ENCODE measurements at places on chromosomes 16 and 17.
A peak's percentile ranks its signal among the peaks of the same experiment; 100 is the strongest.

- DNase-seq = no peak
Measured at GRCh38 chr17:30920683-30921543, 832 bp upstream of the ADAP2 start.

GRCh38 chr17:7835814-7836595, 2.0 kb downstream of the KDM6B start:
- no peak for DNase-seq

DNA sequence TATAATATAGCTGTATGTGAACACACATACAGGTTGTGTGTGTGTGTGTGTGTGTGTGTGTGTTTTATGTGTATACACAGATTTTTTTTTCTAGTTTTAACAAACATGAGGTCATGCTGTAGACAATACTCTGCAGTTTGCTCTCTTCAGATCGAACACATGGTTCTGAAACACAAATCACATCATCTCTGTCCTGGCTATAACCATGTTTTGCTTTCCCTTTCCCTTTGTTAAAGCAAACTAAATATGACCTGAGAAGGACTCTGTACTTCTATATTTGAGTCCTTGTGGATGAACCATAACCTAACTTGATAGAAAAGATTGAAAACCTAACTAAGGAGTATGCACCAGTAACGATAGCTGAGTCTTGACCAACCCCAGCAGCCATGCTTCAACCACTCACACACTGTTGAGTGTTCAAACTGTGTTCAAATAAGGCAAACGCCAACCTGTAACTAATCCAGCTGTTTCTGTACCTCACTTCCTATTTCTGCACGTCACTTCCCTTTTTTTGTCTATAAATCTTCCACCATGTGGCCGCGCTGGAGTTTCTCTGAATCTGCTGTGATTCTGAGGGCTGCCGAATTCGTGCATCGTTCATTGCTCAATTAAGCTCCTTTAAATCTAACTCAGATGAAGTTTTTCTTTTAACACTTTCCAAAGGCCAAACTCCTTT, 303.8 kb downstream of the HS3ST3B1 start:
- DNase-seq = no peak

- DNase-seq = peak; percentile 25
Measured at GRCh38 chr17:38325221-38325851, 18.4 kb downstream of the GPR179 start.

DNA sequence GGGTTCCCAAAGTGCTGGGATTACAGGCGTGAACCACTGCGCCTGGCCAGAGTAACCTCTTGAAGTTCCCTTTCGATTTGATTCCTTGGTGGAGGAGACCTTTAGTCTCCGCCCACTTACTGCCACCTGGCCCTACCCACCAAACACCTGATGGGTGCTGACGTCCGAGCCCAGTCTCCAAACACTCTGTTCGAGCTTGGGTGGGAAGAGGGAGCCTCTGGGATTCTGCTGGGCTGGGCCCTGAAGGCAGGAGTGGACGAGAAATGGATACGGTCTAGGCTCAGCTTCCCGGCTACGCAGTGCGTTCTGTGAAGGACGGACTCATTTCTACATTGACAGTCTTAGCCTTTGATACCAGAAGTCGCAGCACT, 870 bp upstream of the ITGA3 start:
- no peak for DNase-seq

DNA sequence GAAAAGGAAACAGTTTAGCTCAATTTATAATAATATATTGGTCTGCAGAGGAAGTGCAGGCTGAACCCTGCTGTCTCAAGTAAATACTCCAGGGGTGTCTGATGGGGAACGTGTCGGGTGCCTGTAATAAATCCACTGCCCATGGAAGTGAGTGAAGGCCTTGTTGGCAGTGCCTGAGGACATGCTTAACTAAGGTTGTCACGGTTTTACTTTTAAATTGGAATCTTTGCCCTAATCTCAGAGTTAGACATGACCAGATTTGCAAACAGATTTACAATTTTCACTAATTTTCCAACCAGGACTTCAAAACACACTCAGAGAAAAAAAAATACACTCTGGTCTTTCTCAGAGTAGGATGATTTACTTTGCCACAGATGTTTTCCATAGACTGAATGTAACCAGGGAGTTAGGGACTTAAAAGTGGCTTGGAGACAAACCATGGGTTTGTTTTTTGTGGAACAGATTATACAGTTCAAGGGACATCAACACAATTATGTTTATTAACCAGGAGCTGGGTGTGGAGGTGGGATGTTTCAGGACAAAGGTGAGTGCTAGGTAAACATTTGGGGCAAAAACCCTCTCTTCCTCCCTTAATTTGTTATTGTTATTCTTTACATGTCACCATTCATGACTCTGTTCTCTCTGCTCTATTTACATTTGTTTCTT, 144.5 kb downstream of the FTO start:
- no peak for DNase-seq

DNA sequence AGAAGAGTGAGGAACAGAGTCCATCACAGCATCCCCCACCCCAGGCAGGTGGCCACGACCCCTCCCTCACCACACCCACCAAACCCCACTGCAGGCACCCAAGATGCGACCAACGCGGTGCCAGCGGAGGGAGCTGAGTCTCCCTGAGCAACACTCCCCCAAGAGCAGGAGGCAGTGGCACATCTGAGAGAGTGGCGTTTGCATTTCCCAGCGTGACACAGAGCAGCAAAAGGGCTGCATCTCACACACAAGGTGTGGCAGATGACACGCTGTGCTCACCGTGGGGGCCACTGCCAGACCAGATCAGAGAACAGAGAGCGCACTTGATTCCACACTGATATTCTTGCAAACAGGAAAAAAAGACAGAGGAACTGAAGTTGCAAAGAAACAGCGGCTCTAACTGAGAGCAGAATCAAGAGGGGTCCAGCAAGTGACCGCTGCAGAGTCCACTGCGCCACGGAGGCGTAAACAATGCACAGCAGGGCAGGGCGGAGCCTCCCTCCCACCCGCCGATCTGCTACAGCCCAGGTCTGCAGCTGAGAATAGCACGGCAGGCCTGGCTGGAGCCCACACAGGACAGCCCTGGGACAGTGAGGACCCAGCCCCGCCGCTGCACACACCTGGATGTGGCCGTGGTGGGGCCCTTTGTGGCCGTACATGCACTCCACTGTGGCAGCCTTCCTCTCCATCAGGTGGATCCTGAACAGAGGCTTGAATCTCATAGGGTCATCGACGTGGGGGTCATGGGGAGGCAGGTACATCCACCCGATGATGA, 26.0 kb upstream of the C16orf95 start:
- DNase-seq = no peak

DNA sequence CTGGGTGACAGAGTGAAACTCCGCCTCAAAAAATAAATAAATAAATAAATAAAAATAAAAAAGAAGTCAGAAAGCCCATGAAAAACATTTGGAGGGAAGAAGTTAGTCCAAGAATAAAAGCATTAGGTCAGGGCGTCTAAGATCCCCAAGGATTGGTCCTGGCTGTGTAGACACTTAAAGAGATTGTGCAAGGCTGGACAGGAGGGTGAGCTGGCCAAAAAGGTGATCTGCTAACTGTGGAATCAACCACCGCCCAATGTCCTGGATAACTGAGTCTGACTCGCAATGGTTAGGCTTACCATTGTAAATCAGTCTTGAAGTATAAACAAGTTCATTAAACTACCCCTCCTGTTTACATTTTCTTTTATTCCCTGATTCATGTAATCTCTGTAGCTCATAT, 8.8 kb upstream of the ABCA8 start:
- DNase-seq = no peak

DNA sequence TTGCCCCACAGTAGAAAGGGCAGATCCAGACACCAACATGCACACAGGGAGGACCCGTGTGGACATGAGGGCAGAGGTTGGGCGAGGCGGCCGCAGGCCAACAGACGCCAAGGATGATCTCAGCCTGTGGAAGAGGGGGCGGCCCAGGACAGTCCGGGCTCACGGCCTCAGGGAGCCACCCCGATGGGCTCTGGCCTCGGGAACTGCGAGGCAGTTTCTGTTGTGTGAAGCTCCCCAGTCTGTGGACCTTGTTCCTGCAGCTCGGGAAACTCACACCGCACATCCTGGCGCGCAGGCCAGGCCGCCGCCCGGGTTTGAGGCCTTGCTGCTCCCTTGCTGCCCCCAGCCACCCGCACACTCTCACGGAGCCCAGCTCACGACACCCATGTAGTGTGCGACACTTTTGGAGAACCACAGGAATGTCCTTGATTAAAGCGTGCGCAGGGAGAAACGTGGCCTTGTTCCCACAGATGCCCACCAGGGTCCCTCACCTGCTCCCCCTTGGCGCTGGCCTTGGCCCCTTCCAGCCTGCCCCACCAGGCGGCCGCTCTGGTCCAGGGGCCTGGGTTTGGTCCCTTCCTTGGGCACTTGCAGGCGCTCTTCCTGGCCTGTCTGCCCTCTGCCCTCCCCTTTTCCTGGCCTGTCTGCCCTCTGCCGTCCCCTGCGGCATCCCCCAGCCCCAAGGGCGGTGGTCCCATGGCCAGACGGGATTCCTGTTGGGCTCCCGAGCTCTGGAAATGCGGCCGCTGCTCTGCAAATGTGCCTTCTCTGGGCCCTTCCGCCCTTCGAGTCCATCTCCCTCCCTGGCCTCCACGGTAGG, 9.3 kb upstream of the SLC38A10 start:
- DNase-seq = no peak

GRCh38 chr16:10169904-10170410, 12.3 kb downstream of the GRIN2A start:
- no peak for DNase-seq

GRCh38 chr16:80924372-80924978, 82.2 kb downstream of the CMC2 start:
- DNase-seq = peak; percentile 31

DNA sequence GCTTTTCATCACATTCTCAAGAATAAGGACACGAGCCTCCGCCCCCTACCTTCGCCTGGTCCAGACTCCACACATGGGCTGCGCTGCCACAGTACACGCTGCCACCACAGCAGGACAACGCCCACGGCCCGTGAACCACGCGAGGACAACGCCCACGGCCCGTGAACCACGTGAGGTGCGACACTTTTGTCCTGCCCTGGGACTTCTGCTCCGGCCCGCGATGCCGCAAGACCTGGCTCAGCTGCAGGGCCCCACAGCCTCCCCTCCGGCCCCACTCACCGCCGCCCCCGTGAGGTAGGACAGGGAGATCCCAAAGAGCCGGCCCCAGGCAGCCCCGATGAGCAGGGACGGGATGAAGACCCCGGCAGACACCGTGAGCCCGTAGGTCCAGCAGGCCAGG, 5.9 kb upstream of the CCDC154 start:
- no peak for DNase-seq

DNA sequence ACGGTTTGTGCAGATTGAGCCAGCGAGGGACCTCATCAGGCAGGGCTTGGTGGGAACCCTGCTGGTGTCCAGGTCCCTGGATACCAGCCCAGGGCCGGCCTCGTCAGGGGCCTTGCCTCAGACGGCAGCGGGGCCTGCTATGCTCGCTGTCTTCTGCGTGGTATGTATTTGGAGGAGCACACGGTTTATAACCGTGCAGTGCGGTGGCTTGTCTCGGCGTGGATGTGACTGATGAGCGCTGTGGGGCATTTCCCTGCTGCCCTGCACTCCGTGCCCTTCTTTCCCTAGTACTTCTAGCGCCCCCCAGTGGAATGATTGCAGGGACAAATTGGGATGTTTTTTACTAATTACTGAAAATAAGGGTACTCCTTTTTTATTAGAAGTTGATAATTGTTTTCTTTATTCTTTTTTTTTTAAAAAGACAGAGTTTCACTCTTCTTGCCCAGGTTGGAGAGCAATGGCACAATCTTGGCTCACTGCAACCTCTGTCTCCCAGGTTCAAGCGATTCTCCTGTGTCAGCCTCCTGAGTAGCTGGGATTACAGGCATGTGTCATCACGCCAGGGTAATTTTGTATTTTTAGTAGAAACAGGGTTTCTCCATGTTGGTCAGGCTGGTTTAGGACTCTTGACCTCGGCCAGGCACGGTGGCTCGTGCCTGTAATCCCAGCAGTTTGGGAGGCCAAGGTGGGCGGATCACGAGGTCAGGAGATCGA, 15.3 kb downstream of the TBCD start:
- DNase-seq = peak; percentile 63

- no peak for DNase-seq
Measured at GRCh38 chr17:82064433-82065192, 991 bp downstream of the DUS1L start.
